ENCODE measurements at places on chromosomes 12 and 14.
A peak's percentile ranks its signal among the peaks of the same experiment; 100 is the strongest.

DNA sequence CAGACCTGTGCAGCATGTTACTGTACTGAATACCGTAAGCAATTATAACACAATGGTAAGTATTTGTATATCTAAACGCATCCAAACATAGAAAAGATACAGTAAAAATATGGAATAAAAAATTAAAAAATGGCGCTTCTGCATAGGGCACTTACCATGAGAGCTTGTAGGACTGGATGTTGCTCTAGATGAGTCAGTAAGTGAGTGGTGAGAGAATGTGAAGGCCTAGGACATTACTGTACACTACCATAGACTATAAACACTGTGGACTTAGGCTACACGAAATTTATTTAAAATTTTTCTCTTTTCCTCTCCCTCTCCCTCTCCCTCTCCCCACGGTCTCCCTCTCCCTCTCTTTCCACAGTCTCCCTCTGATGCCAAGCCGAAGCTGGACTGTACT, 194.5 kb upstream of the CDKN3 start:
- no peak for DNase-seq

DNA sequence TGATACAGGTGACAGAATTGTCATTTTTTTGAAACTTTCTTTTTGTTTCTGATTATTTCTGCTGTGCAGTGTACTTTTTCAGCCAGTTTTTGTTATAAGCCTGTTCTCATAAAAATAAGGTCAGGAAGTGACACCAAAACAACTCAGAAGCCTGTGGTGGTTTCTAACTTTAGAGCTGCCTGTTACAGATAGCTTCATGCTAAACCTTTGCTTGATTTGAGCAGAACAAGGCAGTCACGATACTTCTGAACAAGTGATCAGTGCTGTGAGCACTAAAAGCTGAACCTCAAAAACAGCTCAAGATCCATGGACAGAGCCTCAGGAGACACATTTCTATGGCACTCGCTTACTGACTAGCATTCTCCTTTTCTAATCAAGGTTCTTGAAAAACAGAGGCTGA, 82.0 kb downstream of the PRKCH start:
- DNase-seq, result no peak

GRCh38 chr12:97397008-97397407, 65.6 kb upstream of the RMST start:
- no peak for DNase-seq

DNA sequence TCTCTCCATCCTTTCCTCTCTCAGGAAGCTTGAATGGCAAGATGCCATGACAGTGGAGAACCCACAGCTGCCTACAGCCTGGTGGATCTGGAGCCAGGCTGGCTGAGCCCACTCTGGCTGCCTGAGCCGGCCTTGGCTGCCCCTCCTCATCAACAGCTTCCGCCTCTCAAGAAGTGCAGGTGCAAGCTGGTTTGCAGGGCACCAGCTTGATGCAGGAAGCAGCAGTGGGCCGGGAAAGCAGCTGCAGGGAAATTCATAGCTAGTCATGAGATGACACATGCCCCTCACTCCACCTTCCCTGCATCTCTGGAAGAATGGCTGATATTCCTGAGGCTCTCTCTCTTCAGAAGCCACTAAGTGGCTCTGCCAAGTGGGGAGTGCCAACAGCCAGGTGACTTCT, 289.1 kb downstream of the RPS29 start:
- peak; percentile 2 for DNase-seq

GRCh38 chr12:81339071-81339470, 261.2 kb downstream of the ACSS3 start:
- no peak for DNase-seq

- no peak for DNase-seq
Observed at GRCh38 chr12:125296701-125297100, 231.5 kb downstream of the AACS start.

GRCh38 chr12:113684053-113684907, 212.6 kb upstream of the LHX5 start:
- peak; percentile 17 for DNase-seq

GRCh38 chr14:44436458-44436857, 70.6 kb downstream of the FSCB start:
- DNase-seq, result no peak

DNA sequence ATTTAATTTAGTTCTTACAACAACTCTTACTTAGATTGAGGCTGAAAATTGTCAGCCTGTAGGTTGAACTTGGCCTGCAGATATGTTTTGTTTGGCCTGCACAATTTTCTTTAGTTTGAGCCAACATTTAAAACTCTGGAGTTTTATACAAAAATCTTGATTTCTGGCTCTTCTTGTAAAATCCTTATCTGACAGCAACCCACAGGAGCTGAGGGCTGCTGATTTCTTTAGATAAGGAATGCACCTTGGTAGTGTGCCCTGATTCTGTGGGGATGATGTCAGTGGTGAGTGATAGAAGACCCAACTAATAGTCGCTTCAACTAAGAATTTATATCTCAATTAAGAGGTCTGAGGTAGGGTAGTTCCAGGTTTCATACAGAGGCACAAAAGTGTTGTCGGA, 49.5 kb downstream of the SOCS2 start:
- DNase-seq, result no peak

GRCh38 chr14:42734041-42734440, 1127.4 kb downstream of the LRFN5 start:
- no peak for DNase-seq

GRCh38 chr12:95326445-95326844, 108.8 kb downstream of the VEZT start:
- DNase-seq, result no peak

GRCh38 chr12:130761537-130762318, 45.6 kb upstream of the RIMBP2 start:
- DNase-seq, result peak; percentile 32

DNA sequence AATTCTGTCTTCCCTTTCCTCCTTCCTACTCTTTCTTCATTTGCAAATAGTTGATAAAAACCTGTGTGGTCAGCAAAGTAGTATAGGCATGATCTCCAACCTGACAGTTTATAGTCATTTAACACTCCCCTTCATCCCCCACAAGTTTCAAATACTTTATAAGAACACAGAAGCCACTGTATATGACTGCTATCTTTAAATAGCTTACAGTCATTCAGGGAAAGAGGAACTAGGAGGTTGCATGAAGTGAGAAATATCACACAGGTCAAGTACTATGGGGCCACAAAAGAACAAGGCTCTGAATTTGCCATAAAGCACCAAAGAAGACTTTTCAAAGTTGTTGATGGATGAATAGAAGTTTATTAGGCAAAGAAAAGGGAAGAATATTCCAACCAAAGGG, 431.3 kb downstream of the NPAS3 start:
- no peak for DNase-seq

- no peak for DNase-seq
Observed at GRCh38 chr14:20194101-20194500, 3.4 kb downstream of the OR11G2 start.

GRCh38 chr12:103751600-103751999, 89.4 kb downstream of the NT5DC3 start:
- DNase-seq, result no peak

DNA sequence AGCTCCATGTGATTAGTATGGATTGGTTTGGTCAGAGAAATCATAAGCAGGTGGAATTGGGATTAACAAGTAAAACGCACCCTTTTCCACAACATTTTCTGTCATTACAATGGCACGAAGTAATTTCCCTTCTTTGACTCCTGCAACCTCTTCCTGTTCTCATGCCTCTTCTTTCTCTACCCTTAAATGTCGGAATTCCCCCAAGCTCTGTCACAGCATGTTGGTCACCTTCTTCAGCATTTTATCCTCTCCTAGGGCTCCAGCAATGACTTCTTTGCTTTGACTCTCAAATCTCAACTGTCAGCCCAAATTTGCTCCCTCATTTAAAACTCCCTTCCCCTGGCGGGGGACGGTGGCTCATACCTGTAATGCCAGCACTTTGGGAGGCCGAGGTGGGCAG, 5.3 kb upstream of the GRIP1 start:
- DNase-seq, result no peak

GRCh38 chr12:68012712-68013111, 23.5 kb downstream of the IFNG-AS1 start:
- DNase-seq, result no peak

DNA sequence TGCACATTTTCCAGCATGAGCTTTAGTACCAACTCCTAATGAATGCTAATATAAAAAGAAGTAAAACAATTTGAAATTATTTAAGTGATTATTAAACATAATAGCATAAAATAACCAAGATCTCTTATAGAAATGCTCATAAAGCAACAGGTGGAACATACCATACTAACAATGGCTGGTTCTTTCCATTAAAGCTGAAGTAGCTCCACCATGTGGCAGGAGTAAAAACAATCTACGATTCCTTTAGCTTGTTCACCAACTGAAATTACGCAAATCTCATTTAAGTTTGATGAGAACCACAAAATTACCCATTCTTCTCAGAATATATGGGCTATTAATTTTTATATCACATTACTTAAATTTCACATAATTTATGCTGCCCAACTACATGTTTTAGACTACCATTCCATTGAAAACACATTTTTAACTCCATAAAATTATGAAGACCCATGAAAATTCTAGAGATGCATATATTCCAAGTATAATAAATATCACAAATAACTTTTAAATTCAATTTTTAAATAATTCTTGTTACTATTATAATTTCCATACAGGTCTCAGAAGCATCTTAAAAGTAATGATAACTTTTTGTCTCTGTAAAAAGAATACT, 213.6 kb downstream of the DAD1 start:
- peak; percentile 37 for DNase-seq

DNA sequence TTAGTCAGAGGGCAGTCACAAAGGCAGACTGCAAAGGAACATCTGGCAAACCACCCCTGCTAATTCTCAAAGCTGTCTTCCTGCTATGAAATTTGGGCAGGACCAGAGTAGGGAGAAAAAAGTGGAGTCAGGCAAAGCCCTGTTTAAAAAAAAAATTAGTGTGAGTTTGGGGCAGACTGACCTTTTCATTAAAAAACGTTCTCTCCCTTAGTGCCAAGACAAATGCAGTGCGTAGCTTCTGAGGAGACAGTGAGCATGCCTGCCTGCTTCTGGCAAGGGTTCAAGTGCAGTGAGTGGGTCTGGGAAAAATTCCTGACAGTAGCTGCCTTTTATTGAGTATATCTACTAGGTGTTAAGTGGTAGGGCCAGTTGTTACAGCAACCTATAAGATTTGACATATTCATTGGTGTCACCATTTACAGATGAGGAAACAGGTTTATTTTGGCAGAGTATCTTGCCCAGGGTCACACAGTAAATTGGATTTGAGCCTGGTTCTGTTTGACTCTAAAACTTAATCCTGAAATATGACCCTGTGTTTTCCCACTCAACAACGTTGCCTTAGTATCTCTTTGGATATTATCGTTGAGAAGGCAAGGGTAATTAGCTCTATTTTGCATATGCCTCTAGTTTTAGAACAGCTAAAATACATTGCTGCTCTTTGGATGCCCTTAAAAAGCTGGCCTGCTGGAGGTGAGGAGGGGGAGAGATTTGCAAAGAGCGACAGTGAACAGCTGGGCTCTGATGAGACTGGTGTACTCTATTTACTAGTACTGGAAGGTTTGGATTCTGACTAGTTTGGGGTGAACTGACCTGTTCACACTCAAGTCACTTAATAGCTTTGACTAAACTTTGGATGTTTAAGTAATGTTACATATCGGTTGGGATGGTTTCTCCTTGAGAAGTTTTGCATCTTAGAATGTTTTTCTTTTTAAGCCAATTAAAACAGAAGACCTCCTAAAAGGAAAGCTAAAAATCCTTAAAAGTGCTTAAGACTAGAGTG, 72.8 kb downstream of the PAPOLA start:
- peak; percentile 63 for DNase-seq

DNA sequence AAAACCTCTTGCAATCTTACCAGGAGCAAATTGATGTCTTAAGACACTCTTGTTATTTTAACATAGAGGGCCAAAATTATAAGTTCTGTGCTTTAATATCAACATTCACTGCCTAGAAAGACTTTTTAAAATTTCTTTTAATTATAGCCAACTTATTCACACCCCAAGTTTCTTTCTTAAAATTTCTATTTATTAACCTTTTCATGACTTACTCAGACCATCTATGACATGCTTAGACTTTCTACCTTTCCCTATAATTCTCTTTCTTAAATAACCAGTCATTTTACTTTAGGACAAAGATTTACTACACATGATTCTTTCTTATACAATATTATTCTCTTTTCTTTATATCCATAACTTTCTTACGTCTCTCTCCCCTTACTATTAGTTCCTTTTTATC, 220.4 kb downstream of the NUBPL start:
- DNase-seq, result no peak

DNA sequence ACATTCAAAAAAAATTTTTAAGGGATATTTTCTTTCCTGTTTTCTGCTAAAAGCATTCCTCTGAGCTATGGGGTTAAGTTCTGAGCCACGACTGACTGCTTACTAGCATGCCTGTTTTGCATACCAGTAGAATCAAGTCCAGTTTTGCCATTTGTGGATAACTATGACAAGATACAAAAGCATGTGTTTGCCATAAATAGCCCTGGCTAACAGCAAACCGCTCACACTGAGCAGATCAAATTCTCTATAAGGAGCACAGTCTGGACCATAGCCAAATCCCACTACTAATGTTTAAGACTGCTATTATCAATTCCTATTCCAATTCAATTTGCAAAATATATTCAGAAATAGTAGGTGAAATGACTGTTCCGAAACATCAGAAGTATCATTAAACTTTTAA, 3.2 kb downstream of the CFL2 start:
- peak; percentile 37 for DNase-seq

- DNase-seq, result no peak
Observed at GRCh38 chr12:94829552-94829951, 173.9 kb downstream of the NDUFA12 start.

DNA sequence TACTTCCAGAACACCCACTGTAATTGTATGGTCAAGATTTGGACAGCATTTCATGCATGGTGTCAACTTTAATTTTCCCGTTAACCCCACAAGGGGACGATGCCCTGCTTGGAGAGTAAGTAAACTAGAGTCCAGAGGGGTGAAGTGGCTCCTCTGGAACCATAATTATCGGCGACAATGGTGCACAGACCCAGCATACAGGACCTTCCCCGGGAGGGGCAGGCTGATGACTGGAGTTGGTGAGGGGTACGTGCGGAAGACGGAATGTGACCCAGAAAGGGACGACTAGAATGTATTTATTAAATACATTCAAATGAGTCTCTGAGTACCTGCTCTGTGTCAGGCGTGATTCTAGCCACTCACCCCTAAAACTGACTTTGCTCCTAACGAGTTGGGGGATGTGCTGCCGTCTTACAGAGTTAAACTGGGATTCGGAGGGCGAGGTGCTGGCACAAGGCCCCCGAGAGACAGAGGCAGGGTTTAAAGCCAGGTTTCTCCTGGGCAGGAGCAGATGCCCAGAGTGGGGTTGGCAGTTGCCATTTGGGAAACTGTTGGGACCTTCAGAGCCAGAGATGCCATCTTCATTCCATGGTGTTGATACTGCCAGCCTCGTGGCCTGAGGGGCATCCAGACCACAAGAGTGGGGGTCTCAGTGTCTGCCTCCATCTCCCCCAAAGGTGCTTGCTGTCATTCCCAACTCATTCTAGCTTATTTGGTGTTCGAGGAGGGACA, 10.9 kb downstream of the RTL1 start:
- DNase-seq, result no peak

- DNase-seq, result no peak
Observed at GRCh38 chr12:12943586-12944260, 8.2 kb downstream of the GPRC5D start.

DNA sequence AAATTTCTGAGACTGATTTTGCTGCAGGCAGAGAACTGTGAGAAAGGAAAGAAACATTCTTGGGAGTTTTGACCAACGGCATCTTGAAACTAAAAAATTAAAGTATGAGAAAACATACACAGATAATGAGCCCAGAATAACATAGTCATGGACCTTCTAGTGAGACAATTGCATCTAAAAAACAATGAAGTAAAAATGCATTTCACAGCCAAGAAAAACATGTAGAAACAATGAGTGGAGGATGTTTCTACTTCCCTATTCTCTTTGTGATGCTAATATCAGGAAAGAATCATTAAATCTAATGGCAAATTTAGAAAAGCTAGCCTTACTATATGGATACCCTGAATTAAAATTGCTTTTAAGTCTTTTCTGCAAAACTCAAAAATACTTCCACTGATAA, 12.2 kb upstream of the PLEKHG7 start:
- DNase-seq, result no peak

Data from NCI-H1105 (cell line).